ENCODE measurements at places on chromosomes 11 and 22.
A peak's percentile ranks its signal among the peaks of the same experiment; 100 is the strongest.

DNA sequence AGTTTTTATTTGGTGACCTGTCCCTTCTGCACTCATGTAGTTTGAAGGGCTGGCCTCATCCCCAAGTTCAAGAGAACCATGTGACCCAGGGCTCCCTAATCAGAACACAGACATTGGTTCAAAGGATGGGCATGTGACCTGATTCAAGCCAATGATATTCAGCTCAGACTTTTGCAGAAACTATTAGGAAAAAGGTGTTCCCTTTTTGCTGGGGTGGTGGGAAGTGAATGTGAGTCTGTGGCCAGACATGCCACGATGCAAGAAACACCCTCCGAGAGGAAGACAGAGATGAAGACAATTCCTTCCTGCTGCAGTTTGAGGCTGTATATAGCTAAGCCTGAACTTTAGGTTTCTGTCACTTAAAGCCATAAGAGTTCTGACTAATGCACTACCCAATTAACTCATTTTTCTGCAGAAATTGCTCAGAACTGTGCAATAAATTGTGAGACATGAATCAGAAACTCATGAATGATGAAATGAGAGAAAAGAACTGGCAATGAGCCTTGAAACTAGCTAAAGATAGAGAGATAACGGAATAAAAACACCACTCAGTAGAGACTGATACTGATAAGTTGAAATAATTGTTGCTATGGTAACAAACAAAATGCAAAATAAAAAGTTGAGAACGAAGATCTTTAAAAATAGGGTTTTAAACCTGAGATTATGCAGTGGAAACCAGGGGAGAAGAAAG, 9.2 kb upstream of the MAPK1 start:
- no peak for ATAC-seq

GRCh38 chr22:33529424-33530113, 390.7 kb downstream of the LARGE1 start:
- ATAC-seq: no peak

DNA sequence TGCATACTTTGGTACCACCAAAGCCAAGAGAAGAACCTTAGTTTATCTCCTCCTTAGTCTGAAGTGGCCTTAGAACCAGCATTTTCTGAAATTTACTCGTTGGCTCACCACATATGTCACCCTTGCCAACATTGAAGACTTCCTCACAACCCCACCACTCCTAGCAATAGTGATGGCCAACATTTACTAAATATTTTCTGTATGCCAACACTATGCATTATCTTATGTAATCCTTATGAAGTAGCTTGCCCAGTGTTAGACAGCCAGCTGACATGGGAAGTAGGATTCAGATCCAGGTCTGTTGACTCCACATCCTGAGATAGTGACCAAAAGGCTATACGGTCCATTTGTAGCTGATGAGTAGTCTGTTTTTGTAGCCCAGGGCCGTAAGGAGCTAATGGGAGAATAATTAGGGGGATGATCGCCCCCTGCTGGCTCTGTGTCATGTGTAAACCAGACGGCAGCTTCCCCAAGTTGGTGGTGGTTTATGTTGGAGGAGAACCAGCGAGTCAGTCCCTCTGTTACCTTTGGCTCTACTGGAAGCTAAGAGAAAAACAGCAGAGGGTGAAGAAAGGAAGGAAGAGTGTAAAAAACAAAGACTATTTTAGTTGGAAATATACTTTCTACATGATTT, 120.5 kb upstream of the RASSF10 start:
- ATAC-seq: peak; percentile 82

DNA sequence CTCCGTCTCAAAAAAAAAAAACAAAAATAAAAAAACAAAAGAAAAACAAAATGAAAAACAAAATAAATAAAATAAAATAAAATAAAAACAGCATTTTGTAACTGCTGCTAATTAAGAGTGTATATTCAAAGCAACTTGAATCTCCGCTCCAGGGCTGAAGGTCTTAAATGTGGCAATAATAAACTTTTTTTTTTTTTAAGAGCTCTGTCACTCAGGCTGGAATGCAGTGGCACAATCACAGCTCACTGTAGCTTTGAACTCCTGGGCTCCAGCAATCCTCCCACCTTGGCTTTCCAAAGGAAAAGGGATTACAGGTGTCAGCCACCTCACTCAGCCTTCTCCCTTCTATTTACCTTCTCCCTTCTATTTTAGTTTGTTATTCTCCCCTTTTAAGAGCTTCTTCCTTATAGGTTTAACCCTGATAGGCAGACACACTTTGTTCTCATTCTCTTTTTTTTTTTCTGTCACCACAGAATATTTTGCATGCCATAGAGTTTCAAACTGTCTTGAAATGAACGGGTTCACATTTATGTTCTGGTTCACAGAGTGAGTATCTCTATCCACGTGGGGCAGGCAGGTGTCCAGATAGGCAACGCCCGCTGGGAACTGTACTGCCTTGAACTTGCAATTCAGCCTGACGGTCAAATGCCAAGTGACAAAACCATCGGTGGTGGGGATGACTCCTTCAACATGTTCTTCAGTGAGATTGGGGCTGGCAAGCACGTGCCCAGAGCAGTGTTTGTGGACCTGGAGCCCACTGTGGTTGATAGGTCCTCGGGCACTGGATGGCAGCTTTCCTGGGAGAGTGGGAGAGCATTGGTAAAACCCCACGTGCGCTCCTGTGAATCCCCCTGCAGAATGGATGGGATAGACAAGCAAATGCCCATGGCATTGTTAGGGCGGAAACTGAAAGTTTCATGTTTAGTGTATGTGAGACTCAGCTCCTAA, 19.4 kb downstream of the LRRC74B start:
- no peak for ATAC-seq
